ENCODE measurements at places on chromosomes 3 and 15. TPM values are rescaled to one million over a fixed set of nuclear protein-coding genes. Genes with fewer than 3 reads are reported as not detected.

The SYNPR gene
- total RNA-seq, result not detected

The INSYN1 gene
- total RNA-seq, result 2.8 TPM

The ILDR1 gene
- not detected for total RNA-seq

The RTP1 gene
- total RNA-seq, result not detected

- DNase-seq, result no peak
Measured at GRCh38 chr3:178551916-178552321, 15.7 kb downstream of the KCNMB2 start.

DNA sequence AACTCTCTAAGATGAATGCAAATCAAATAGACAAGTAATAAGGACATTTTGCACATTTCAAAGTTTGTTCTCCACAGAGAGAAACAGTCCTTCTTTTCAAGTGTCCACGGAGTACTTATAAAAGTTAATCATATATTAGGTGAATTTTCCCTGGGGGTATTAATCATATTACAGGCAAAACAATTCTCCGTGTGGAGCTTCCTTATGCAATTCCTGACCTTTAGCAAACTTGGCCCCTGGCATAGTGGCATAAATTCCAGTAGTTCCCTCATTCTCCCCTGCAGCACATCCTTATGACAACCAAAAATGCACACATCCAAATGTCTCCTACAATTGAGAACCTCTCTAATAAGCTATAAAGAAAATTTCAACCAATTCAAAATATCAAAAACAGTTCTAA is 34.4 kb downstream of the FSIP1 start:
- no peak for DNase-seq

DNA sequence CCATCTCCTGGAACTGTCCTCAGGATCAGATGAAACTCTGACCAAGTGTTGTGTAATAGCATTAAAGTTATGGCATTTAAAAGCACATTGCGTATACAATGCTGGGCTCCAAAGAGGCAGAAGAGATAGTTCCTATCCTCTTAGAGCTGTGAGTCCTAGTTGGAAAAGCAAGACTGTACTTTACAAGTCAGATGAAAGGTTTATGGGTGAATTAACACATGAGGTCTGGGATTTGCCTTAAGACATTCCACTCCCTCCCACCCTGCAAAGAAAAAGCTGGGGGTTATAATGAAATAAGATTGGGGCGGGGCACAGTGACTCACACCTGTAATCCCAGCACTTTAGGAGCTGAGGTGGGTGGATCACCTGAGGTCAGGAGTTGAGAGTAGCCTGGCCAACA is 35.6 kb downstream of the SNAPC5 start:
- no peak for DNase-seq

DNA sequence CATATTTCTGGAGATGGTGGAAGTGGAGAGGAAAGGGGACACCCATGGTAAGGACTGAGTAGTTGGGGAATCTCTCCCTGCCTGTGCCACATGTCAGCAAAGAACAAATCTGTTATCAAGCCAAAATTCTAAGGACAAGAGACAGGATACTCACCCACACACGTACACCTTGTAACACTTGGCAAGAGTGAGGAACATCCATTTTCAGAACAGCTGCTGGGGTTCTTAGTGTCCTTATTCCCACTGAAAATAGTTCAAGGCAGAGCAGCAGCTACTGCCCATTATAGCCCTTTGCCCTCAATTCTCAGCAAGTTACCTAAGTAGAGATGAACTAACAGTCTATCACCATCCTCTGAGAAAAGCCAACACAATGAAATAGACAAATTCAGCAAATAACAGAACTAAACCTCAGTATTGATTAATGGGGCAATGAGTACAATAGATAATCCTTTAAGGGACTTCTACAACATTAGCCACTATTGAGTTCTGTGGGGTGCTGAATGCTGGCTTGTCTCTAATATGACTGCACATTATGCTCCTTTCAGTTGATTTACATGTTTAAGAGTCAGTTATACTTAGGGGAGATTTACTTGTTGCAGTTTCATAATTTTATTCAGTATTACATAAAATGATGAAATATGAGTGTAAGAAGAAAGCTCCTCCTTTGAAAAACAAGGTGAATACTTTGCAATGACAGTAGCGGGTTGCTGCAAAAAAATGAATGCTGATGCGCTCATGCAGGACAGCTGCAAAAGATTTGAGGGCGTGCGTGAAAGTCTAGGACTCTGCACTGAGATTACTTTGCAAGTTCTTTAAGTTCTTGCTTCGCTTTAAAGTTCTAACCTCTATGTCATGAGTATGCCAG is 22.4 kb downstream of the SENP5 start:
- DNase-seq, result no peak
